ENCODE measurements at places on chromosomes 13 and 19. TPM values are rescaled to one million over a fixed set of nuclear protein-coding genes. Genes with fewer than 3 reads are reported as not detected.

DNA sequence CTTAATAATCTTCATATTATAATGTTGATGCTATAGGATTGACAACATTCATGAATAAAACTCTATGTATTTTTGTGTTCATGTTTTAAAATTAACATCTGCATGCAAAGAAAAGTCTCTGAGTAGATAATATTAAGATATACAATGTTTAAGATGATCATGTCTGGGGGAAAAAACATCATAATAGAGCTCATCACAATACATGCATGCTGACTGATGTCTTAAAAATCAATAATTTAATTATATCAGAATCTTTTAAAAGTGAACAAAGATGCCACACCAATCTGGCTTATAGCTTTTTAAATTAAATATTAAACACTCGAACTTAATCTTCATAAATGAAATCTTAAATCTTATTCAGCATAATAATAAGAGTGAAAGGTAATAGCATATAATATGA lies 933.9 kb upstream of the MIR17HG start:
- no peak for DNase-seq

DNA sequence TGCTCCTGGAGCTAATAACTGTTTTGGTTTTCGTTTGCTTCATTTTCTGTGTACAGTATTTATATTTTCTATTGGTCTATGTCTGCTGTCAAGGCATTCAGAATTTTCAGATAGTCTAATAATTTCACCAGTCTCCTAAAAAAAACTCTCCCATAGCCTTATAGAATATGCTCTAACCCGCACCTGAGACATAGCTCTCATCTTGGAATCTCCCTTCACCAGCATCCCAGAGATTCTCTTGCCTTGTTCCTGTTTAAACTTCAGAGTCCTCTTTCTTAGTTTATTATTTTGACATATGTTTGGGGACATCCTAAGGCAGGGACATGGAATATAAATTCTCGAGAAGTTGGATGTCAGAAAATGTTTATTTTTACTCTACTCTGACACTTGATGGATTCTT lies 58.3 kb upstream of the MED4 start:
- no peak for DNase-seq

Gene MYCBP2
- 155 TPM for total RNA-seq

Gene ZNF432
- total RNA-seq: 8.8 TPM

Gene LGALS14
- not detected for total RNA-seq

Gene ZNF729
- total RNA-seq: not detected

DNA sequence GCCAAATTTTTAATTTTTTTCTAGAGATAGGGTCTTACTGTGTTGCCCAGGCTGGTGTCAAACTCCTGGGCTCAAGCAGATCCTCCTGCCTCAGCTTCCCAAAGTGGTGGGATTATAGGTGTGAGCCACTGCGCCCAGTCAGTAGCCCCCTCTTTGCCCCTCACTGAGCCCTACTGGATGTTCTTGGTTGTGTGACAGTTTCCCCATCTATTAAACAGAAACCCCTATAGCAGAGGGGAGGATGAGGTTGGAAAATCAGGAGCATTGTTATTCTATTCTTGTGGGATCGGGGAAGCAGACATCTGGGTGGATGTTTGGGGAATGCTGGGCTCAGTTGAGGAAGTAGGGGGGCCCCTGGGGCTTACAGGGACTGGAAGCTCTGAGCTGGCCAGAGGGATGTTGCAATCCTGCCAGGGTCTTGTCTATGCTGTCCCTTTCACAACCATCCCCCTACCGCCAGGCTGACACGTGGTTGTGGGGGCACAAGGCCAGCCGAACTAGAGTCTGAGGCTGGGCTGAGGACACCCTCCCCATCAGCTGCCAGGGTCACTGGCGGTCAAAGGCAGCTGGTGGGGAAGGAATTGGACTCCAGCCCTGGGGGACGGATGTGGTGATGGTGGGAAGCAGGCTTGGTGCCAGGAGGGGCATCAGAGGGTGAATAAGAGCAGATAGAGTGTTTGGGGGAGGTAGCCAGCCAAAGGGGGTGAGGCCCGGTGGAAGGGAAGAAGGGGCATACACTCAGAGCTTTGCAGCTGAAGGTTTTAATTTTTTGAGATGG lies 10.9 kb downstream of the APOC1 start:
- peak; percentile 85 for DNase-seq

DNA sequence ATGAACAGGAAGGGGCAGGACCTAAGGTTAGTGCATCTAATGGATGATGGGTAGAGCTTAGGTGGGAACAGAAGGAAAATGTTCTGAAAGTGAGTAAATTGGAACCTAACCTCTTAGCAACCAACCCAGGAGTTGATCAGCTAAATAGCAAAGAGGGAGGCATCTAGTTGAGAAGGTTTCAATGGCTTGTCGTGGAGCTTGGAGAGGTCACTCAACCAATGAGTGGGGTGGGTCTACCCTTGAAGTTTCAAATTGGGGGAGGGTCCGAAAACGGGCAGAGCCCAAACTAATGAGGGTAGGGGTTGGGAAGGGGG lies 5.7 kb upstream of the SHKBP1 start:
- no peak for DNase-seq

- no peak for DNase-seq
These were observed 112.5 kb downstream of the SACS start for GRCh38 chr13:23320926-23321534.

DNA sequence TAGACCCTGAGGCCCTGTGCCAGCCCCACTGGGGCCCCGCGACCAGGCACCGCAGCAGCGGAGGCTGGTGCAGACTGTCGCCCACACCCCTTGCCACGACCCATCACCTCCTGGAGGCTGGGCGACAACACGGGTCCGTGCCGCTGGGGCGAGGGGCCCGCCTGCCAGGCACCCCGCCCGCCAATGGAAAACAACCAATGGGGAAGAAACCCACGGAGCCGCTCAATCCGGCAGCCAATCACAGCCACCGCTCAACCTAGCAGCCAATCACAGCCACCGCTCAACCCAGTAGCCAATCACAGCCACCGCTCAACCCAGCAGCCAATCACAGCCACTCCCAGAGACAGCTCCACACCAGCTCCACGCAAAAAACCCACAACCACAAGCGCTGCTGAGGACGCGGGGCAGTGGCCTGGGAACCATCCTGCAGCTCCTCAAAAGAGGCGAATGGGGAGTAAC lies 29.7 kb downstream of the GPX4 start:
- DNase-seq: peak; percentile 95

DNA sequence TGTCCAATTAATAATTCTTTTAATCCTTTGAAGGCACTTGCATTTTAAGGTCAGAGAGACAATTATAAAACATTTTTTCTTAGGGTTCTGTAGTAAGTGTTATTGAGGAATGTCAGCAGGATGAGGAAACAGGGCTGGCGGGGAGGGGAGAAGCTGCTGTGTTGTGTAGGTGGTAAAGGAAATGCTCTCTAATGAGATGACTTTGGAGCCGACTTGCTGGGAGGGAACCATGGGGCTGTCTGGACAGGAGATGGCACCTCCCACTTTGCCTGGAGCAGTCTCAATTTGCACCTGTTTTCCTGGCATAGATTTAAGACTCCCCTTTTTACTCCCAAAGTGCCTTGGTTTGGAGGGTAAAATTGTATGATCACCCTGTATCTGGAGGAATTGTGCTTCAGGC lies 230.4 kb downstream of the ATP8A2 start:
- DNase-seq: no peak

- no peak for DNase-seq
These were observed 1.4 kb downstream of the MYCBP2 start for GRCh38 chr13:77325371-77325980.

Gene HIPK4
- 0.36 TPM for total RNA-seq

DNA sequence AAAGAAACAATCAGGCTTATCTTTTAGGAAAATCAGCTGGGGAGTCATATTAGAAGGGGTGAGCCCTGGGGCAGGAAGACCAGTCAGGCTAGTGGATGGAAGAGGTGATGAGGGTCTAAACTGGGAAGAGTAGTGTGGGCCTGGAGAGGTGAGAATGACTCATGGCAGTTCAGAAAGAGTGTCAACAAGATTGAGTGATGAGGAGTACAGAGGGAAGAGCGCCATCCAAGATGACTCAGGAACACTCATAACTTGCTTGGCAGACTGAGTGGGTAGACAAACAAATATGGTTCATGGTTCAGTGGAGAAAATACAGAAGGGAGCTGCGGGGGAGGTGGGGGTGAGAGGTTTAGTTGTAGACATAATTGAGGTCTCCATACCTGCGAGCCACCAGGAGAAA lies 17.3 kb upstream of the CLDN10 start:
- no peak for DNase-seq

Gene ZSCAN5C
- not detected for total RNA-seq

DNA sequence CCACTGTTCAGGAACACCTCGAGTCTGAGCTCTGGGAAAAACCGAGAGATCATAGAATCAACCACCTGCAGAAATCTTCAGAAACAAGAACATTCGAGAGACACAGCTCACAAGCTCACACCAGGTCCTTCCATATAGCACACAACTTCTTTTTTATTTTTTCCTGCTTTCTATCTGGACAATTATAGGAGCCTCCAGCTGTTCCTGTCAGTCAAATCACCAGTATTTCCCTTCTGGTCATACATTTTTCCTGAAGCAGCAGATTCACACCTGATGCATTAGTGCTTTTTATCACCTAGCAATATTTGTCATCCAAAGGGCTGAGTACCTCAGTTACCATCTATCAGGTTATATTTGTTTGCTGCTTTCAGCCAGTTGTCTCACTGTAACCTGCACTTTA lies 323.5 kb downstream of the FOXO1 start:
- DNase-seq: no peak

Gene KLK14
- not detected for total RNA-seq

DNA sequence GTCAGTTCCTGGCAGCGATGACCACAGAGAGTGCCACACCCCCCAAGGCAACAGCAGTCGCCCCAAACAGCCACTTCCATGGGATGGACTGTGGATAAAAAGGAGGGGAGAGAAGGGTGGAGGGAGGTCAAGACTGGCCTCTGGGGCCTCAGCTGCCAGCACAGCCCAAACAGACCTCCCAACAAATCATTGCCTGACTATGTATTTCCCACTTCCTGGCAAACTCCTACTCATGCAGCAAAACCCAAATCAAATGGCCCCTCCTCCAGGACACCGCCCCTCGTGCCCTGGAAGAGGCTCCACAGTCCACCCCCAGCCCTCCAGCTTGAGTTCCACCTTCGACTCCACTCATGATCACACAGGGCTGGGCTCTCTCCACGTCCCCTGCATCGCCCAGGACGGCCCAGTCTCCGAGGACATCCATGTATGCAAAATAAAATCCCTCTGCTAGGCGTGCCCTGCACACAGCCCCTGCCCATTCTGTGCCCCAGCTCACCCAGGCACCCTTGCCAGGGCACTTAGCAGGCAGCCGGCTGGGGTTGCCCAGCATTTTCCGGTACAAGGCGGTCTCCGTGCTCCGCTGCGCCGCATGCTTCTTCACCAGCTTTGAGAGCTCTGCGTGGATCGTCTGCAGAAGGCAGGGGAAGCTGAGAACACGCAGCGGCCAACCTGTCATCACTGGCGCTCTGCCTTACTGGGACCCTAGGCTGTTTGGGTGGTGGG lies 10.5 kb upstream of the ELL start:
- DNase-seq: peak; percentile 65

GRCh38 chr13:74090397-74090796 lies 43.8 kb downstream of the KLF12 start:
- DNase-seq: no peak

Gene ZNF700
- total RNA-seq: 9.4 TPM

DNA sequence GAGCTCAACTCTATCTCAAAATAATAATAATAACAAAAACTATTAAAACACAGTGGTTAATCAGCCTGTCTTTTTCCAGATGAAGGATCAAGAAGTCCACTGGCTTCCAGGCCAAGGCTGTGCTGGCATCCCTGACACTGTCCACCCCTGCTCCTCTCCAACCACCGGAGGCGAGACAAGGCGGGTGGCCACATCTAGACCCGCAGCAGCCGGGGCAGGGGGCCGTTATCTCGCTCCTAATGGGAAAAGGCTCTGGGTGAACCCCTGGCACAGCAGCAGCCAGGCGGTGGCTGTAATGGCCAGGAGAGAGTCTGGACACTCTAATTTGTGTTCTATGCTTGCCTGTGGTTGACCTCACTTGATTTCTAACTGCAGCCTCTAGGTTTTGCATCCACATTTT lies 158.0 kb upstream of the SOX1 start:
- no peak for DNase-seq

GRCh38 chr13:75153386-75153785 lies 328.6 kb downstream of the TBC1D4 start:
- no peak for DNase-seq

Gene C1QTNF9
- not detected for total RNA-seq

- no peak for DNase-seq
These were observed 5.1 kb downstream of the ATP12A start for GRCh38 chr13:24685314-24685713.

- DNase-seq: no peak
These were observed 49.5 kb upstream of the PABPC3 start for GRCh38 chr13:25046274-25046984.

Gene ICAM4
- total RNA-seq: 0.29 TPM

Gene TMEM38A
- total RNA-seq: 2.4 TPM

Gene SHISA7
- total RNA-seq: not detected

DNA sequence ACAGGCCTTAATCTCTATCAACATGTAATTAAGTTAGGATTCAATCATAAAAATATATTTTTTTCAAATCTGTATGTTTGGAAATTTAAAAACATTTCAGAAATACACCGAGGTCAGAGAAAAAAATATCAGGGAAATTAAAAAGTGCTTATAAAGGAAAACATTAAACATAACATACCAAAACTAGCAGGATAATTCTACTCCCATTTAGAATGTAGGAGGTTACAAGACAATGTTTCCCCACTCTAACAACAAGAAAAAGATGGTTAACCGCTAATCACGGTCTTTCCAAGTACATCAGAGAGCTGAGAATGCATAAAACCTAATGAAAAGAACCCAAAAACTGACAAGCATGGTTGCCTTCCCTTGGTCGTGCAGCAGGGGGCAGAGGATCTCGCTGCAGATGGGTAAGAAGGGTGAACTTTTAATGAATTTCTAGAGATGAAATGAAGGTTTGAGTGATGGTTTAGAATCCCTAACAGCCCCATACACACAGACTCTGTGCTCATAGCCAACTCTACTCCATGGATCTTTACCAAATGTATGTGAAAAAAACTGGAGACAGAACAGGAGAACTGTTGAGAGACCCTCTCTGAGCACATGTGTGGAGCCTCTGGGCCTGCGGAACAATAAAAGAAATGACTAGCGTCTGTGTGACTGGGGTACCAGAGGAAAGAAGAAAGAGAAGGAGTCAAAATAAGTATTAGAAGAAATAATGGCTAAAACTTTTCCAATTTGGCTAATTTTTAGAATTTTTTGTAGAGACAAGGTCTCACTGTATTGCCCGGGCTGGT lies 51.3 kb upstream of the LSM14A start:
- peak; percentile 87 for DNase-seq

GRCh38 chr13:77168237-77168636 lies 141.3 kb upstream of the FBXL3 start:
- DNase-seq: no peak

GRCh38 chr13:112065867-112066623 lies 904 bp upstream of the SOX1 start:
- peak; percentile 88 for DNase-seq

Measured in osteoblast (primary cell).